ENCODE measurements at places on chromosomes 1 and 21.

- DNase-seq = no peak
Observed at GRCh38 chr1:221174330-221174993, 295.2 kb downstream of the HLX start.

GRCh38 chr1:88224906-88225305, 459.2 kb upstream of the PKN2 start:
- no peak for DNase-seq

- DNase-seq = peak; percentile 69
Observed at GRCh38 chr1:212225416-212225815, 59.8 kb upstream of the PPP2R5A start.

DNA sequence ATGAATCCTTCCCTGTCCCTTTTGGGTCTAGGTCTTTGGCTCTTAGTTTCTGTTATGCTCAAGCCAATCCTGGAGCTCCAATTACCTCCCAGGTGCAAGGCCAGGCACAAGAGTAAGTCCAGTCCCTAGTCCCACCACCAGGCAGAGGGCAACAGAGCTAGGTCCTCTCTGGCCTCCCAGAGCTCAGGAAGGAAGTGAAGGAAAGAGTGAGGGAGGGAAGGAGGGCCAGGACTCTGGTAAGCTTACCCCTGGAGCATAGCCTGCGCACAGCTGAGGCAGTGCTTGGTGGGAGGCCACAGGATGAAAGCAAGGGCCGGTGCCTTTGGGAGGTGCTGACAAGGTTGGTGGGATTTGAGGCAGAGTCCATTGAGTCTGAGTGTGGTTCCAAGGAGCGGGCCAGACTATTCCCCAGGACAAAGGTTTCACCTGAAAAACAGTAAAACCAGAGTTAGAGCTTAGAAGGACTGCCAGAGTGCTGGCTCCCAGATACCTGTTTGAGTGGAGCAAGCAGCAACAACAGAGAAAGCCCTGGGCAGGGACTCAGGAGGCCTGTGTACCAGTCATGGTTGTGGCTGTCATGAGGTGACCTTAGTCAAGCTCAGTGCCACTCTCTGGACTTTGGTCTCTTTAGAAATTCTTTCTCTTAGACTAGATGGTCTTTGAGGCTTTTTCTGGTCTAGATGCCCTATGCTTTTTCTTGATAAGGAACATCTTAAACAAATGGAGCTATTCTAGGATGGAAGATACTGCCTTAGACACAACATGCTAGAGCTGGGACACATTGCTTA, 15.8 kb upstream of the SLFNL1 start:
- DNase-seq = no peak

GRCh38 chr1:63968663-63969440, 195.0 kb downstream of the ROR1 start:
- DNase-seq = no peak

- no peak for DNase-seq
Observed at GRCh38 chr1:9326596-9326995, 33.9 kb downstream of the SPSB1 start.

- peak; percentile 44 for DNase-seq
Observed at GRCh38 chr1:207454046-207454964, at the start of gene CR2. TSS of gene CR2 (plus strand) at chr1:207454328. CDS start at chr1:207454419, 91 bp downstream.

DNA sequence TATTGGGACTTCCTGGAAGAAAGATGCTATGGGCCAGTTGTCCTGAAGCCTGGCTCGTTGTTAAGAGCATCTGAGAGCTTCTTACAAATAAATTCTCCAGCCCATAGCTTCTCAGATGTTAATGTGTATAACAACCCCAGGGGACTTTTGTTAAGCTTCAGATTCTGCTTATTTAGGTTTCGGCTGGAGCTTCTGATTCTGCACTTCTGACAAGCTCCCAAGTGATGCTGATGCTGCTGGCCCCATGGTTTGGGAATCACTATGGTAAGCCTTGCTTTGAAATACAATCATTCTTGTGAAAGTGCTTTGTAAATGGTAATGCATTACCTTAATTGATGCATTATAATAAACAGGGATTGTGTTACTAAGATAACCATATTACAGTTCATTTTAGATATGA, 281.8 kb upstream of the PLD5 start:
- no peak for DNase-seq

GRCh38 chr1:160488347-160489058, 34.6 kb downstream of the SLAMF6 start:
- no peak for DNase-seq

DNA sequence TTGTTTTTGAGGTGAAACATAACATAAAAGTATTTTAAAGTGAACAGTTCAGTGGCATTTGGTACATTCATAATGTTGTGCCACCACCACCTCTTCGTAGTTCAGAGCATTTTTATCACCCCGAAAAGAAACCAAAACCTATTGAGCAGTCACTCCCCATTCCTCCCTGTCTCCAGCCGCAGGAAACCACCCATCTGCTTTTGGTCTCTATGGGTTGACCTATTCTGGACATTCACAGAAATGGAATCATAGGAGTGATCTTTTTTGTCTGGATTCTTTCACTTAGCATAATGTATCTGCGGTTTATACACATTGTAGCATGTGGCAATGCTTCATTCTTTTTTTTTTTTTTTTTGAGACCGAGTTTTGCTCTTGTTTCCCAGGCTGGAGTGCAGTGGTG, 141.2 kb downstream of the VPS13D start:
- no peak for DNase-seq

GRCh38 chr1:198493329-198493728, 47.2 kb downstream of the ATP6V1G3 start:
- DNase-seq = no peak

GRCh38 chr21:29242201-29242600, 56.5 kb upstream of the BACH1 start:
- no peak for DNase-seq

- DNase-seq = no peak
Observed at GRCh38 chr1:86951430-86951829, 37.0 kb downstream of the HS2ST1 start.

DNA sequence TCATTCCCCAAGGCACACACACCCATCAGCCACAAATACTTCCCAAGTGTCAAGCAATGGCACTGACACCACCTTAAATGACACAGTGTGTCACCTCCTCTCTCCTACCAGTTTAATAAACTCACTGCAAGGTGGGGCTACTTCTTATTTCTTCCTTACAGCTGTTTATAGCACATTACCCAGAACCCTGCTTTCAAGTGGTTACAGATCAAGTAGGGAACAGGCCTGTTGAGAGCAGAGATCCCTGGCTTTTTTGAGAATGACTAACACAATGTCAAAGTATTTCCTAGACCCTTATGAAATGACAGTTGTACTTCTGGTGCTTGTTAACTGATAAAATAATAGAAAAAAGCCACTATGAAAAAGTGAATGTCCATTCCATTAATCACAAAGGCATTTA, 19.8 kb downstream of the ZBTB17 start:
- DNase-seq = no peak

- DNase-seq = no peak
Observed at GRCh38 chr1:112524986-112525385, 16.2 kb downstream of the WNT2B start.

DNA sequence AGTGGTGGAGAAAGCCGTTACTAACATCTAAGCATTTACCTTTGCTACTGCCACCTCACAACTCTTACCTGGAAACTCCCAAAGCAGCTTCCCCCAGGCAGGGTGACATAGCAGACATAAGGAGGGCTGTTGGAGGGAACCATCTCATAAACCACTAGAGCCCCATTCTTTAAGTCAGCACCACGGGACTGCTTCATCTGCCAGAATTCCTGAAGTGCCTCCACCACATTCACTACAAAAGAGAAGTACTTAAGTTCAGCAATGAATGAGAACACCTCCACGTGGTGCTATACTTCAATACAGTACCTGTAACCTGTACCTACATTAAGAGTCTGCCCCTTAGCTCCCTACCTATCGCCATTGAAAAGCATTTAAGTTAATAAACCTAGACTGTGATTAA, 10.3 kb downstream of the LIX1L start:
- DNase-seq = no peak

GRCh38 chr1:111202366-111202706, 1.9 kb upstream of the DENND2D start:
- no peak for DNase-seq

DNA sequence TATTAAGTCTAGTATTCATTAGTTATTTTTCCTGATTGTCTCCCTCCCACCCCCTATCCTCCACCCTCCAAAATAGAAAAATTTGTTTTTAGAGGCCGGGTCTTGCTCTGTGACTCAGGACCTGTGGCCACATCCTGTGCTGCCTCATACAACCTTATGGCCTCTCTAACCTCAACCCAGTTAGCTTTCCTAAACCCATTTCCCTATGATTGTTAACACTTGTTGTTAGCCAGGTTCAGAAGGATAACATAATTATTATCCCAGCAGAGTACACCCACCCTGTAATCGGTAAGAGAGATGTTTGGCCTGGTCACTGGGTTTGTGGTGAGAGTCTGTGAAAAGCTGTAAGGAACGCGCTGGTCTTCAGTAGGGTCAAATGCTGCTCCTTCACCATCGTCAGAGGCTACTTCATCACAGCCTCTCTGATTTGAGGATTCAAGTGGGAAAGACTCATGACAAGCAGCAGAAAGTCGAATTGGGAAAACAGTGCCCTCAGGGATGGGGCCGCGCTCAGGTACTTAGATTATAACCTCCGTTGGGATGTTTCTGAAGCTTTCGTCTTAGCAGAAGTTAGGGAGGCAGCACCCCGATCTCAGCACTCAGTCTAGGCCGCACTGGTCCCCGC, 35.9 kb upstream of the HMGN1 start:
- no peak for DNase-seq

GRCh38 chr21:45911806-45912325, 69.7 kb upstream of the COL6A1 start:
- DNase-seq = no peak

- DNase-seq = no peak
Observed at GRCh38 chr1:214416417-214416816, 135.0 kb downstream of the PTPN14 start.
